ENCODE measurements at places on chromosomes 5 and 9. TPM values are rescaled to one million over a fixed set of nuclear protein-coding genes. Genes with fewer than 3 reads are reported as not detected.

DNA sequence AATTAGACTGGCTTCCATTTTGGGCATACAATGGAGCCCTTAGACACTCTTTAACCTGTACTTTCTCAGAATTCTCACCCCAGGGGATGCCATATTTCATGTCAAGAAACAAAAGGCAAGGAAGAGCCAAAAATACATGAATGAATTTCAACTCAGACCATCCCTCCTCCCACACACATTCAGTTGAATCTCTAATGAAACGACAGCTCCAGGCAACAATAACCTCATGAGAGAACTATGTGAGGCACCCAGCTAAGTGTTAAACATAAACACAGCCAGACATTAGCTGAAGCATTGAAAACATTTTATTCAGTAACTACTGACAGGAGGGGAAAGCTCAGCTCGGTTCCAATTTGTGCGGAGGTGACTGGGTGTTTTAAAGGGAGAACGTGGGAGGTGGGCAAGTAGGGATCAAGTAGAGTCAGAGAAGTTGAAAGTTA, 1359.1 kb upstream of the CDH9 start:
- no peak for DNase-seq

DNA sequence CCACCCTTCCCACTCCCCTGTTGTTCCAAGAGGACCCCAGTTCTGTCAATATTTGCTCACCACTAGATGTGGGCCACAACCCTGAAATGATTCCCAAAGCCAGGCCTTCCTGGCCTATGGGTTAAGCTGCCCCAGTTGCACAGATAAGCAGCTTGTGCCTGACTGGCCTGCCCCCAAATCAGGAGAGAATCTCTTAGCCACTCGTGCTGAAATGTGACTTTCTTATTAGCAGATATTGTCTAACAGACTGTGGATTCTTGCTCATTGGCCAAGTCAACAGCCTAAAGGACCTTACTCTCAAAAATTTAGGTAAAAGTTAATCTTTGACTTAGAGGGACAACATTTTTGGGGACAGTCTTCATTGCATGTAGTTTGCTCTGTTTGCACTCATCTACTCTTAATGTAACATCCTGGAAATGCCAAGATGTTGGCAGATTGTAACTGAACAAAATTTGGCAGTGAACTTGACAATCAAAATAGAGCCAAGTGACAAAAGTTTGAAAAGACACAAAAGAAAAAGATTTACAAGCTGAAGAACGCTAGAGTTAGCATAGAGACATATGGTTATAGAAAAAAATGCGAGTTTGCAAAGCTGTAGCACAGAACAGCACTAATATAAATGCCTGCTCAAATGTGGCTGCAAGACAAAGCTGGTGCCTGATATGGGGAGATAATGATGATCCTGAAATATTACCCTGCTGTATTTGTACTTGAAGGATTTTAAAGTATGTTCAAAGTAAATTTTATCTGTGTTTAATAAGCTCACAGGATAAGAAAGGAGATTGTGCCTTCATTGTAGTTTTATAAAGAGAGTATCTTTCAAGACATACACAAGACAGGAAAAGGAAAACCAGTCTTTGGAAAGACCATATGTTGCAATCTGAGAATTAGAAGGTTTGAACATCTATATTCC, 29.0 kb upstream of the FSD1L start:
- no peak for DNase-seq

DNA sequence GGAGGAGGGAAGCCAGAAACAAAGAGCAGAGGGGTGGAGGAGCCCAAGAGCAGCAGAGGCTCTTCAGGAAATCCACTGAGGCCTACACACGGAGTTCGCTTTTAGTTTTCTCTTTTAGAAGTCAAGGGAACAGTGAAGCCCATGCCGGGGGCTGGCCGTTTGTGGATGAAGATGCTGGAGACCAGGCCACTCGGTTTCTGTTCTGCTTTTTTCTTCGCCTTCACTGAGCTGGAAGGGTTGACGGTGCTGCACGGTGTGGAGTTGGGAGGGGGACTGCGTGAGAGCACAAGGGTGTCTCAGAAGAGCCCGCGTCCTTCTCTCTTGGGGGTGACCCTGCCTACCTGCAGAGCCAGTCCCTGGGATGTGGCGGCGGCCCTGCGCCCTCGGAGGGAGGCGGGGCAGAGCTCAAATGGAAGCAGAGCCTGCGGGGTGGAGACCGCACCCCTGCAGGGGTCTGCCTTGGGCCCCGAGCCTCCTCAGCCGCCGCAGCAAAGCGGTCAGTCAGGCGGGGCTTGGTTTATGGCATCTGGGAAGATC, 68.5 kb upstream of the CACNA1B start:
- DNase-seq = no peak

Gene CNTNAP3B
- 13.9 TPM for polyA plus RNA-seq

Gene SKP2
- 3.4 TPM for polyA plus RNA-seq

Gene GHR
- polyA plus RNA-seq = 6.5 TPM

Gene IL4
- polyA plus RNA-seq = not detected
